Kidney (tissue), 22 donors: ENCODE measurements at places on chromosomes 7 and 10.

DNA sequence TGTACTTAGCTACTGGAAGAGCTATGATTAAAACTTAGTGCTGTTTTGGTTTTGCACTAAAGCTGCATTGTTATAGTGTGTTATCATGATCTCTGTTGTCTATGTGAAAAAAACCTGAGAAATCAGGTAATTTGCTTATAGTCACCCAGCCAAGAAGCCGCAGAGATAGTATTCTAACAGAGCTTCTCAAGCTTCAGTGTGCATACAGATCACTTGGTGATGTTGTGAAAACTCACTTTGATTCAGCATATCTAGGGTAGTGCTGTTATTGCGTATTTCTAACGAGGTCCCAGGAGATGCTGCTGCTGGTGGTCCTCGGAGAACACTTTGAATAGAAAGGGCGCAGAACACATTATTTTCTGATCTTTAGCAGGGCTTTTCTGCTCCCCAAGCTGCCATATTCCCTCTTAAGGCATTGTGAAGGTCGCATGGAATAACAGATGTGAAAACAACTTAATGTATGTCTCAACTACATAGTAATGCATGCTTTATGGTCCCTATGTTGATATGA, 68.4 kb upstream of the PDCD4 start:
- no peak for DNase-seq

GRCh38 chr7:136585954-136586670, 282.3 kb upstream of the CHRM2 start:
- DNase-seq, result no peak

DNA sequence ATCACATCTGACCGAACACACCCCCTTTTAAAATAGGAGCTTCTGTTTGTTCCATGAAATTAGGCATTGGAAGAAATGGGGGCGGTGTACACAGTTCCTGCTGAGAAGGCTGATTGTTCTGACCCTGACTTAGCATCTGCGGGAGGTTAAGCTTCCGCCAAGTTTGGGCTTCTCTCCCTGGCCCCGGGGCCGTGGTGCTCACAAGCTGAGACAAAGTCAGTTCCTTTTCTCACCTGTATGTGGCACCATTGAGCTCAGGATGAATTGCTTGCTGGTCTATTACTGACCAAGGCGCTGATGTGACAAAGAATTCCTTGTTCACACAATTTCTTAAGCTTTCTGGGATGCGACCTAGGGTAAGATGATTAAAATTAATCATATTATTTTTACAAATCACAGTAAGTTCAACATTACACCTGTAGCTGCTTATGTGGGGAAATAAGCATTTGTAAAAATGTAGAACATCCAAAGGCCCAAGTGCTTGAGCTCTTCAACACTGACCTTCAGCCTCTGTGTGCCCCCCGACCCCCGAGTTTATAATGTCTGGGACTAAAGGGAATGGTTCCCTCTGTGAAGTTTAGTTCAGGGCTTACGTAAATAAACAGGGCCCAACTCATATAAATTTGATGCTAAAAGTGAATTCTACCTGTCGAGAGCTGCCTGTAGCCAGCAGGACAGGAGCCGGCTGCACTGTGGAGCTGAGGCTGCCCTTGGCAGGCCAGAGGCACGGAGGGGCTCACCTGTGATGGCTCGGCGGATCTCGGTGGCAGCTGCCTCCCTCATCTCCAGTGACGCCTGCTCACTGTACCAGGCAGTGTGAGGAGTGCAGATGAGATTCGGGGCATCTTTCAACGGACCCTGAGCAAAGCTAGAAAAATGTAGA, 50.8 kb downstream of the ZRANB1 start:
- DNase-seq, result peak; percentile 64

- DNase-seq, result no peak
Observed at GRCh38 chr7:46694058-46694457, 773.0 kb upstream of the IGFBP3 start.
